ENCODE measurements at places on chromosomes 7 and 10.

GRCh38 chr10:97977673-97978072, 52.7 kb downstream of the CRTAC1 start:
- no peak for DNase-seq

- DNase-seq = no peak
These were observed 70.0 kb upstream of the CYP26C1 start for GRCh38 chr10:92990615-92991014.

- no peak for DNase-seq
These were observed 121.1 kb downstream of the BBS9 start for GRCh38 chr7:33250421-33250871.

DNA sequence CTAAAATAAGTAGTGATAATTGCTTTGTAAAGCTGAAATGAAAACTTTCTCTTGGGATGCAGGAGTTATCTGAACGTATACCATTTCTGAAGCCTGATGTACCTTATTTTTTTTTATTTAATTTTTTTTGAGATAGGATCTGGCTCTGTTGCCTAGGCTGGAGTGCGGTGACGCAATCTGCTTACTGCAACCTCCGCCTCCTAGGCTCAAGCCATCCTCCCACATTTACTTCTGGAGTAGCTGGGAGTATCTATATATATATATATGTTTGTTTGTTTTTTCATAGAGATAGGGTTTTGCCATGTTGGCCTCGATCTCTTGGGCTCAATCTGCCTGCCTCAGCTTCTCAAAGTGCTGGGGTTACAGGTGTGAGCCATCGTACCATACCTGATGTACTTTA, 2.4 kb downstream of the PMPCB start:
- DNase-seq = no peak

DNA sequence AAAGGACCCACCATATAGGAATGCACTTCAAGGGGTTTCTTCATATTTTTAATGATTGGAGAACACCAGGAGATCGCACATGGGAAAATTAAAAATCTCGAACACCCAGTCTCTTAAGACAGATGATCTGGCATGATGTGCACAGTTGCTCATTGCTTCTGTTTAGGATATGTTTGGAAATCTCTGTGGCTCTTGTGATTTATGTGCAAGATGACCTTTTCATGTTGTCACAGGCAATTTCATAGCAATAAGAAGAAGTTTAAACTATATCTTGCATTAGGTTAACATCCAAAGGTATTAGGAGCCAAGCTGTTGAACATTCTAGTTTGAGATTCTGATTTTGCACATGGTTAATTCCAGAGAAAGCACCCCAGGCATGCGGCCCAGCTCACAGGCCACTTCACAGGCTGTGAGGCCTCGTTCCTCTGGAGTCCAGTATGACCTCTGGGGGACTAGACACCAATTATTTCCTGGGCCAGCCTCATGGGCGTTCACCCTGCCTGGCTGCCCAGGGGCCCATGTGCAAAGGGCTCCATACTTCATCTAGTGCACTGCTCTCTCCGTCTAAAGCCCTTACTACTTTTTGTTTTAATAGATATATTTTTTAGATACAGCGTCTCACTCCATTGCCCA, 28.4 kb downstream of the CAMK1D start:
- no peak for DNase-seq

- DNase-seq = no peak
These were observed 17.4 kb upstream of the CYP3A7 start for GRCh38 chr7:99752356-99752755.

GRCh38 chr10:85618841-85619240, 747.8 kb downstream of the GRID1 start:
- no peak for DNase-seq

GRCh38 chr10:60188548-60188947, 201.1 kb downstream of the ANK3 start:
- DNase-seq = no peak

- DNase-seq = no peak
These were observed 148.7 kb downstream of the BMPER start for GRCh38 chr7:34054075-34054474.

GRCh38 chr7:51209426-51209825, 107.2 kb downstream of the COBL start:
- no peak for DNase-seq

DNA sequence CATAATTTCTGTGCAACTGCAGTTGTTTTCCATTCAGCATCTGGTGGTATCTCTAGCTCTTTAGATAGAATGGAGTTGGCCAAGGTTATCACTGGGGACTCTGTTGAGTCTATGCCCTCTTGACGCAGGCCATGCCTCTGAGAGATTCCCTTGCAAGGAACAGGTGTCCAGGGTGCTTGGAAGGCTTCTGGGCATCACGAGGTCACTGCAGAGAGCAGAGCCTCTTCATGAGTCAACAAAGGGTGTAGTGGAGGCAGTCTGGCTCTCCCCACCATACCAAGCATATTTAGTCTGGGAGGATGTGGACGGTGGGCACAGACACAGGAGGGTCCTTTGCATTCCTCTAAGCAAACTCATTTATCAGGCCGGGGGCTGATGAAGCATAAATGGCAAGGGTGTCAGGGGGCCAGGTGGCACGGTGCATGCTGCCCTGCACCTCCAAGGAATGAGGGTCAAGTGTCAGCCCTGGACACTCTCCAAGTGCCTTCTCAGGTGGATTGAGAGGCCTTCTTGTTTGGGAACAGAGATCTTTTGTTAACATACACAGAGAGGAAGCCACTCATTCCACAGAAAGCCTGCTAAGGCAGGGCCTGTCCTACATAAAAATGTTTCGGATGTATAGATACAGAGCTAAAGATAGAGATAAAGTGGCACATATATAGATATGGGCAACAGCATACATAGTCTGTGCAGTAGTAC, 328.6 kb downstream of the INHBA start:
- DNase-seq = no peak

GRCh38 chr7:78714356-78714755, 739.1 kb downstream of the MAGI2 start:
- DNase-seq = no peak

GRCh38 chr7:26090927-26091519, 61.0 kb upstream of the NFE2L3 start:
- DNase-seq = peak; percentile 79

- DNase-seq = no peak
These were observed 158.4 kb upstream of the ZNF32 start for GRCh38 chr10:43806831-43807640.

DNA sequence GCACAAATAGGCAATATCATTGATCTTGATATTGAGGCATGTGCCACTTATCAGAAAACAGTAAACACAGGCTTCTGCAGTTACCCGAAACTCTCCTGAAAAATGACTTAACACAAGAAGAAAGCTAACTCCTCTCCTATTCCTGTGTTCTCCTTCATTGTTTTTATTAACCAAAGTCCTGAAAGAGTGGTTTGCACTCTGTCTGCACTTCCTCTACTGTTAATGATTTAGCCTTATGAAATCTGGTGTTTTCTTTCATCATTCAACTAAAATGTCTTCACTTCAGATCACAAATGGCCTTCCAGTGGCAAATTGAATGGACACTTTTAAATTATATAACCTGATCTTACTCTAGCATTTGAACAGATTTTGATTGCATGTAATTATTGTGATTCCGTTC, 630.6 kb upstream of the PHF14 start:
- peak; percentile 20 for DNase-seq

DNA sequence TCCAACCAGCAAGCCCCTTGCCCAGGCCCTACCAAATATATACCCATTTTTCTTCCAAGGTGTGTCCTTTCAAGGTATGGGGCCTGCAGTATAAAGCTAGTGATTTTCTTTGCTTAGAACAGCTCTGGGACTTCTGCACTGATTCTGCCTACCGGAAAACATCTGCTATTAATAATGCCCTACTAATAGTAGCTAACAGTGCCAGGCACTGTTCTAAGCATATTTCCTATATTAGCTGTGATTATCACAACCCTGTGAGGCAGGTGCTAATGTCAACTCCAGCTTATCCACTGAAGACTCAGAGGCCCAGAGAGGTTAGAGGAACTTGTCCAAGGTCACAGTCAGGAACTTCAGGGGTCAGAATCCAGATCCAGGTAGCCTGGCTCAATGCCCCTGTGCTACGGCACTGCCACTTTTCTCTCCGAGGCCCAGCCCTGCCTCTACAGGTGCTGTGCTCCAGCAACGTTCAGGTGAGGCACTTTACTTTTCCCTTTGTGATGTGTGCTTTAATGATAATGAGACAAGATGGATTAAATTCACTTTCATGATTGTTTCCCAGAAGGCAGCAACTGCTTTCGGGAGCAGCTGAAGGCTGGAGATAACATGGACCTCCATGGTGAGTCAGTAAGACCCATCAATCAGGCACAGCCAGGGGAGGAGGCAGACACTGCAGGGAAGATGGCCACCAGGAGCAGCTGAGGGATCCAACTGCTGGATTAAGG, 26.7 kb downstream of the TAS2R41 start:
- no peak for DNase-seq

GRCh38 chr7:28484606-28484935, 72.3 kb downstream of the CREB5 start:
- DNase-seq = no peak

- no peak for DNase-seq
These were observed 1.1 kb downstream of the KIAA1217 start for GRCh38 chr10:24209946-24210491.

- DNase-seq = no peak
These were observed 9.4 kb upstream of the CTTNBP2 start for GRCh38 chr7:117882594-117882993.

GRCh38 chr10:86344281-86344680, 22.3 kb downstream of the GRID1 start:
- no peak for DNase-seq

GRCh38 chr7:120865191-120865981, 7.4 kb upstream of the TSPAN12 start:
- no peak for DNase-seq

GRCh38 chr10:127041552-127041951, 136.3 kb downstream of the DOCK1 start:
- DNase-seq = no peak

DNA sequence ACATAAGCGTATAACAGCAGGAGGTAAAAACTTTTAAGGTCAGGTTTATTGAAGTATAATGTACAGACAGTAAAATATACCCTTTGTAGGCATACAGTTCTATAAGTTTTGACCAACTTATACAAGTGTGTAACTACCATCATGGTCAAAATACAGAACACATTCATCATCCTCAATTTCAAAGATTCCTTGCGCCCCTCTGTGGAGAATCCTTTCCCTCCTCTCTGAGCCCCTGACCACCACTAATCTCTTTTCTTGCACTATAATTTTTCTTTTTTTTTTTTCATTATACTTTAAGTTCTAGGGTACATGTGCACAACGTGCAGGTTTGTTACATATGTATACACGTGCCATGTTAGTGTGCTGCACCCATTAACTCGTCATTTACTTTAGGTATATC, 58.1 kb upstream of the CTTNBP2 start:
- no peak for DNase-seq

GRCh38 chr7:149838992-149839408, 825 bp downstream of the ZNF862 start:
- no peak for DNase-seq

DNA sequence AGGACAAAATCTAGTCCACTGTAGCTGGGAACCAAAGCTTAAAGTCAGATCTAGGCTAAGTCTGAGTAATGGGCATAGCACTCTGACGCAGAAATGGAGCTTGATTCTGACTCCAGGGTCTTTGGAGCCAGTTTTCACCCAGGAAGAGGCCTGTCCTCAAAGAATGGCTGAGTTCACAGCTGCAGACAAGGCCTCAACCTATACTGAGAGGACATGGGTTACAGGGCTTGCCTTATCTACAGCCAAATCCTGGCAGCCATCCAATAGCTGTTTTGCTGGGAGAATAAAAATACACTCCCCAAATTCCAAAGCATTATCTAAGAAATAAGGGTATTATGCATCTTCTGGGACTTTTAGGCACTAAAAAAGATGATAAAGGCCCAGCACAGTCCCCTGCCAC, 154.8 kb downstream of the RAPGEF5 start:
- no peak for DNase-seq

DNA sequence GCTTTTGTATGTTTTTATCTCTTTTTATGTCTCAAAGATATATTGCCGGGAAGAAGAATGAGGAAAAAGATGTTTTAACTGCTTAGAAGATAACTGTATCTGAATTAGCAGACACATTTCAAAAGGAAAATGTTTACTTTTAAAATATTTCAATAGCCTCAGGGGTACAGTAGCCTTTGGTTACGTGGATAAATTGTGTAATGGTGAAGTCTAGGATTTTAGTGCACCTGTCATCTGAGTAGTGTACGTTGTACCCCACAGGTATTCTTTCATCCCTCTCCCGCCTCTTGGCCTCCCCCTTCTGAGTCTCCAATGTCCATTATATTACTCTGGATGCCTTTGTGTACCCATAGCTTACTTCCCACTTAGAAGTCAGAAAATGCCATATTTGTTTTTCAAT, 222.1 kb downstream of the FANK1 start:
- DNase-seq = no peak

- no peak for DNase-seq
These were observed 10.5 kb upstream of the SCART1 start for GRCh38 chr10:133442967-133443924.

DNA sequence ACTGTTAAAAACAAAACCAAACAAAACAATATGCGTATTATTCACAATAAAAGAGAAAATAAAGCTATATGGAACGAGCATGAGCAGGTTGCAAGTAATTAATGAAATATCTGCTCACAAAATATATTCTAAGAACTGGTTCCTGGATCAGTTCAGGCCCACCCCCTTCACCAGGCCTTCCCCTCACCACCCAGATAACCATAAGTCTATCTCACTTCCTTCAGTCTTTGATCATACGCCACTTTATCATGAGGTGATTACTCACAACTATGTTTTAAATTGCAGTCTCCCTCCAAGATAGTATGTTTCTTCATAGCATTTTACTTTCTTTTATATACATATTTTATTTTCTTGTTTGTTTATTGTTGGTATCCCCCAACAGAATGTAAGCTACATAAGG, 263.1 kb upstream of the HGF start:
- DNase-seq = no peak

GRCh38 chr7:44196450-44196872, 4.3 kb upstream of the YKT6 start:
- DNase-seq = no peak

DNA sequence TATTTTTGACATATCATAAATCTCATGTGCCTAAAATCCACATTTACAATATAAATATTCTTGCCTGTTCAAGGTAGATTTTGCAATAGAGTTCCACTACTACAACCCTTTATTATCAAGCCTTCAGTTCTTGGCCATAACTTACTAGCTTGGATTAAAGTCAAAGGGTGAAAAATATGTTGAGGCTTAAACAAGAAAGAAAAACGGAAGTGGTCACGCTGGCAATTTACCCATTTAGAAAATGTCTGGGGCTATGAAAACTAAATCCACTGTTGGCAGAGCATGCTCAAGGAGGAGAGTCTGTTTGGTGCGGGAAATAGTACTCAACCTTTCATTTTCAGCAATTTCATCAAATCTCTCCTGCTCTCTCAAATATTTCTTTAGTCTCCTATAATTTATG, 209.8 kb upstream of the RHOBTB1 start:
- DNase-seq = no peak

GRCh38 chr7:12258074-12258473, 47.0 kb downstream of the TMEM106B start:
- DNase-seq = no peak

All from NCI-H1436 (cell line).